Stimulated activated CD4-positive, alpha-beta T cell treated with anti-CD3 and anti-CD28 coated beads, Interleukin-1b, Interleukin-23, amount 100 ng/mL, for 4 hours (primary cell): ENCODE measurements at places on chromosomes 5 and 9.
A peak's percentile ranks its signal among the peaks of the same experiment; 100 is the strongest.

DNA sequence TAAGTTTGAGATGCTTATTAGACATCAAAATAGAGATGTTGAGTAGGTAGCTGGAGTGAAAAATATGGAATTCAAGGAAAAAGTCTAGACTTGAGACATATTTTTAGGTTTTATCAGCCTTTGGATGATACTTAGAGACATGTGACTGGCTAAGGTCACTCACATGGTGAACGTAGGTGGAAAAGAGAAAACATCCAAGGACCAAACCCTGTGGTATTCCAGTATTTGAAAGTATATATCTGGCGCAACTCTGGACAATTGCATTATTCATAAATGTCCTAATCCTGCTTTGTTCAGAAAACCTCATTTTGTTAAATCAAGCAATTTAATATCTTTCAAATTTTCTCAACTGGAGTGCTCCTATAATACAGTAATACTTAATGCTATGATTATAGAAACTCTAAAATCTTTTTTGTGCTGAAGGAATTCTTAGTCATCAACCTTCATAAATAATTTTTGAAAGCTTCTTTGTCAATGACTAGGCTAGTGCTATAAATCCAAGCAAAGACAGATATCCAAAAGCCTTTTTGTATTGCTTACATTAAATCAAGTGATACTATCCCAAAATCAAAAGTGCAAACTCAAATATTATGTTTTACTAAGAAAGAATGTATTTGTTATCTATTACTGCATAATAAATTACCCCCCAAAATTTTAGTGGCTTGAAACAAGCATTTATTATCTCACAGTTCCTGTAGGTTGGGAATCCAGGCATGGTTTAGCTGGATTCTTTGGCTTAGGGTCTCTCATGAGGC lies 452.0 kb downstream of the ENC1 start:
- DNase-seq, result no peak

- no peak for DNase-seq
Measured at GRCh38 chr9:37172557-37172956, 52.2 kb downstream of the ZCCHC7 start.

GRCh38 chr5:98214240-98215051 lies 559.0 kb upstream of the RGMB start:
- no peak for DNase-seq

DNA sequence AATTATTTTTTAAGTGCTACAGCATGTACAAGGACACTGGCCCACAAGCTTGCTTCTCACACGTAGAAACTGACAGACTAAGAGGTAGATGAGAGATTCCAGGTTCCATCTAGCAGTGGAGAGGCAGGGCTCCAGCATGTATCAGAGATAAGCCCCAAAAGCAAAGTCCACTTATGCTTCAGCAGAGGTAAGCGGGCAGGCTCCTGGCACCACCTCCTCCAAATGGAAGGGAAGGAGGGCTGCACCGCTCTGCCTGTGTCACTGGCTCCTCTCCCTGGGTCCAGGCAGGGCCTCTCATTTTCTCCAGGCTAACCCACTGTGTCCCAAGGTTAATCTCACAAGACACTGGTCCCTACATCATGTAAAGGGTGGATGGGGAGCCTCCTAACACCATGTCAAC lies 15.9 kb downstream of the GRHPR start:
- no peak for DNase-seq

- DNase-seq, result peak; percentile 3
Measured at GRCh38 chr9:77977210-77977611, 54.4 kb downstream of the GNAQ start.

- no peak for DNase-seq
Measured at GRCh38 chr9:117733465-117733864, 29.3 kb downstream of the TLR4 start.

DNA sequence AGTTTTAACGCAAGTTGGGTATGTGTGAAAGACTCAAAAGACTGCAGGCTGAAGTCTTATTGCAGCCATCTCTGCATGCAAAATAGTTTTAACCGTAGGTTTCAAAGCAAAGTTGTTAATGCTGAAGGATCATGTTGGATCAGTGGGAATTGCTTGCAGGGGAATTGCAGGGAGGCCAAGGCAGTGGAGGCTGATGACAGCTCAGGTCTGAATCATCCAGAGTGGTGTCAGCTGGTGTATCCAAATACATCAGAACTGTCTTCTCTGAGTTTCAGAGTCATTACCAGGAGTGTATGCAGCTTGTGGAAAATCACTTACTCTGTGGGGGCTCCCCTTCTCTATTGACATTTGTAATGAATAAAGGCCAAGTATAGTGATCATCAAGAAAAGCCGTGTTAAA lies 435.7 kb downstream of the SH3GL2 start:
- DNase-seq, result no peak

DNA sequence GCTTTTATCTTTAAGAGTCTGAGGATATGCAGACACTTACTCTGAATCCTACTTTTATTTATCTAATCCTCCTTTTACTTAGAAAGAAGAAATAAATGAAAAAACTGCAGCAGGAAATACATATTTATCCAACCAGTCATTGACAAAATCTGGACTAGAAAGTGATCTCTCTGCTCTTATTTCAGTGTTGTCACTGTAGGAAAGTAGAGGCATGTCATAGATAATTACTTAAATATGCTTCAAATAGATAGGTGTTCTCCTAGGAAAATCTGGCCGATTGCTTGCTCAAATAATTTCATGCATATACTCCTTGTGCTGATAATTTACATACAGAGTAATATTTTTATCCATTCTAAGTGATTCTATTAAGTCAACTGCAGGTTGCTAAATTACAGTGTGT lies 2001.9 kb upstream of the C9orf72 start:
- DNase-seq, result no peak

DNA sequence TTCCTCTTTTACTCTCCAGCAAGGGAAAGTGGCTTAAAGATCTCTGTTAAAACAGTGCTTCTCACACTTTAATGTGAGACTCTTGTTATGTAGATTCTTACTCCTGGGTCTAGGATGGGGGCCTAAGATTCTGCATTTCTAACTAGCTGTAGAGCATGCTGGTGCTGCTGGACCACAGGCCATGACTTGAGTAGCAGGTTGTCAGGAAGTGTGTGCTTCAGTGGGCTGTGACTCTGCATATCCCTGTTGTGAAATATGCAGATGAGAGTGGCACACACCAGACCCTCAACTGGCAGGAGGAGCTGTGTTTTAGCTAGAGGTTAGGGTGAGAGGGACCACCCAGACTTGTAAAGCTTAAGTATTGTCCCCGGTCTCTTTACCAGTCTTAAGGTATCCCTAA lies 191.1 kb upstream of the DMRT1 start:
- no peak for DNase-seq

- DNase-seq, result no peak
Measured at GRCh38 chr5:141398608-141399007, 861 bp downstream of the PCDHGB5 start.

DNA sequence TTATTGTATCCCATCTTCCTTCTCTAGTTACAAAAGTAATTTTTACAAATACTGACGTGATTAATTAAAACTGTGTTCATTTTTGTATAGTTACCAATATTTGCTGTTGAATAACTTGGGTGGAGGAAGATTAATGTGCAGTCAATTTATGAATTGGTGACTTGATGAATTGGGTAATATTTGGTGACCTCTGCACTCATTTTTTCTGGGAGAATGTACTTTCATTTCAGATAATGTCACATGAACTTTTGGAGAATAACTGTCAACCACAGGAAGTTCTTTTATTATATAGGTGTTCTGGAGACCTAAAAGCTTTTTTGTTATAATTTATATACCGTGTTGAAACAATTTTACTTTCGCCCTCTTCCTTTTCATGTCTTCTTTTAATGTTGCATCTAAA lies 26.4 kb upstream of the FKTN start:
- no peak for DNase-seq

DNA sequence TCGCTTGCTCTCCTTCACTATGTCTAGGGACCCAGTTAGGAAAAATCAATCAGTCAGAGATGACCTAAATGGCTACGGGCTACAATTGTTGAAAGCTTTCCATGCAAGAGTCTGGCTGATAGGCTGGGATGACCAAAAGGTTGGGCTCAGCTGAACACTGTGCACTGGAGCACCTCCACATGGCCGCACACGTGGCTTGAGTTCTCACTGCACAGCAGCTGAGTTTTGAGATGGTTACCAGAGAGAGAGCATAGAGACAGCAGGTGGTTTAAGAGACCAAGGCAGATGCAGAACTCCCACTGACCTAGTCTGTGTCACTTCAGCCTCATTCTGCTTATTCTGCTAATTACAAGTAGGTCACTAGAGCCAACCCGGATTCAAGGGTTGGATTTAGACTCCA lies 2354.8 kb upstream of the C9orf72 start:
- DNase-seq, result no peak

DNA sequence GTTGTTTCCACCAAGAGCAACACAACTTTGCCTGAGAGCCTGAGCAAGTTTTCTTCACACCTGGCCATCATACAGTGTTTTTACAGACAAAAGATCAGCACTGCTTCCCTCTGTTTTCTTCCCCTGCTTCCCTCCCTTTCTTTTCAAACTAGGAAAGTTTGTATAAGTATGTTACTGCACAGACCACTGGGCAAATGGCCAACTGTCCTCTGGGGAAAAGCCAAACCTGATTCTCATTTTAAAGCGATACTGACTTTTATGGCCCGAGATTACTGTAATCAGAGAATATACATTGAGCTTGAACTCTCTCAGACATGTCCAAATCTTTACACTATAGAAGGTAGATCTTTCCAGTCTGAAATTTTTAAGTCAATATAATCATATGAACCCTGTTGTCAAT lies 415.0 kb downstream of the NFIB start:
- no peak for DNase-seq

DNA sequence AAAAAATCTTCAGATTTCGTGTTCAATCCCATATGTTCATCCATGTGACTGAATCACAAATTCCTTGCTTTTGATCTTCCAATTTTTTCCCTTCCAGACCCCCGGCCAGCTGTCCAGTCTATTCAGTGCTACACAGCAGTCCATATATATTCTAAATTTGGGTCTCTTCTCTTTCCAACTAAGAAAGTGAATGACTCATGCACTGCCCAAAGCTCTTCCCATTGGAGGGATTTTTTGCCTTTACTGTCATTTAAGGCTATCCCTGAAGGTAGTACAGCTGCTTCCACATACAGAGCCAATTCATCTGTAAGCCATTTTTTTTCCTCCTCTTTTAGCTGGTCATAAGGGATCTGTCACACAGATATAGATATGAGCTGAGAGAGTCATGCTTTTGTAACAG lies 478.3 kb downstream of the DMRT2 start:
- DNase-seq, result no peak

GRCh38 chr5:143314659-143315058 lies 88.8 kb downstream of the NR3C1 start:
- DNase-seq, result no peak

DNA sequence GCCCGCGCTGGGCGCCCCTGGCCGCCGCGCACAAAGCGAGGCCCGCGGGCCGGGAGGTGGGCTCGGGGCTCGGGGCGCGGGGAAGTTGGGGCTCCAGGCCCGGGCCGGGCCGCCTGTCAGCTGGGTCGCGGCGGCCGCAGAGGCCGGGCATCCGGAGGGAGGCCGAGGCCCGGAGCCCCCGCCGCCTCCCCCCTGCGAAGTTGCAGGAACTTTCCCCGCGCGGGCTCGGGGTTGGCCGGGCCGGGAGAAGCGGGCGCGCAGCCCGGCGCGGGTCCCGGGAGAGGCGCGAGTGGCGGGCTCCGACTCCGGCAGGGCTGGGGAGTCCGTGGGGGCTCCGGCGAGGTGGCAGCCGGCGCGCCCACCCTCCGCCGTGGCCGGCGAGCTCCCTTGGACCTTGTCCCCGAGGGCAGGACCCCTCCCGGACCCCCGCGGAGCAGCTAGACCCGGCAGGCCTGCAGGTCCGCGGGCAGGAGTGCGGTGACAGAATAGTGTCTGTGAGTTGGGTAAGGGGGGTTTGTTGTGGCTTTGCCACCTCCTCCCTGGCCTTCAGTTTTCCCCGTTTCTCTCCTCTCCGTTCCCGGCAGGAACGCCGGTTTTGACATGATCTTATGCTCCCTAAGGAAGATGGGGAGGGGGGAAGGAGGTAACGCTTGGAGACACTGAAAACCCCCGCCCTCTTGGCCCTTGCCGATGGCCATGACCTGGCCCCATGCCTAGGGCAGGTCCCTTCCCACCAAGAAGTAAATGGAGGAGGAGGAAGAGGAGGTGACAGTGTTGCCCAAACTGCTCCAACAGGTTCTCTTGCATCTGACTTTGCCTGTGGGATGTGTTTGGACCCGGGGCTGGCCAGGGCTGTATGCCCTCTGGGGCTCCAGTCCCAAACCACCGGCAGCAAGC lies 942 bp downstream of the PHF2 start:
- DNase-seq, result no peak

- DNase-seq, result no peak
Measured at GRCh38 chr9:113798062-113799030, 77.8 kb upstream of the ZNF618 start.

GRCh38 chr9:76799473-76799872 lies 35.2 kb downstream of the PCA3 start:
- DNase-seq, result no peak

DNA sequence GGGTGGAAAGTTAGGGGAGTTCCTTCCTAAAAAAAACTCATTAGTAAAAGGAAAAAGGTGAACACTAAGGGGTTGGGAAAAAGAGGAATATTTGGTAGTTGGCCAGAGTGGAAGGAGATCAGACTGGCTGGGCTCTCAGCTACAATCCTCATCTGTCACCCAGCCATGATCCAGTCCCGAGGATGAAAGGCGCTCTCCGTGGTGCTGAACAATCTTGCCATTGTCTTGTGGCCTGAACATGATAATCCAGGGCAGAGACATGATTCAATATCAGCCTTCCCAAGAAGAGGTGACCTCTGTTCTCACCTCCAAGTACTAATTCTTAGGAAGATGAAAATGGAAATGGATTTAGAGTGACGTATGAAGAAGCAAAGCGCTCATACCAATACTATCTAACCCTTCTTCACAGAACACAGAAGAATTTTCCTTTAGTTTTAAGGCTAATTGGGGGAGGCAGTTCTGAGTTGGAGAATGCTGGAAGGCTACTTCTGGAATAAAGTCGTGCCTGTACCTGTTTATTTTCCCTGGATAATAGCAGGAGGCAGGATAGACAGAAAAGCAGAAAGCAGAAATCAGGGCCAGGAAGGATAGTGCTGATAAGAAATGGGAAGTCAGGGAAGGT lies 36.6 kb upstream of the MYORG start:
- DNase-seq, result no peak

DNA sequence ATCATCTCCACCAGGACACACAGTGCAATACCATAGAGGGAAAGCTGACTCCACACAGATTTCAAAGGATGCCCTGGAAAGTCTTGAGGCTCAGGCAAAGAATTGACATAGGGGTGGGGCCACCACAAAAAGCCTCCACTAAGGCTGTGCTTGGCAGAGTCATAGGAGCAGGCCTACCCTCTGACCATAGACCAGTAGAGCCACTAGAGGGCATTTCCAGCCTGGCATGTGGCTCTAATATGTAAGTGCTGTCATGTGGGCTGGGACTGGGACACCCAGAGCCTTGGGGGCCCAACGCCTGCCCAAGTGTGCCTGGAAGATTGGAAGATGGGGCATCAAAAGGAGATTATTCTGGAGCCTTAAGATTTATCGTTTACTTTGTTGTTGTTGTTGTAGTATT lies 726.0 kb downstream of the DNAH5 start:
- no peak for DNase-seq

- DNase-seq, result no peak
Measured at GRCh38 chr5:155258161-155258560, 244.6 kb downstream of the KIF4B start.

- DNase-seq, result no peak
Measured at GRCh38 chr5:177445917-177446199, 756 bp upstream of the PRR7 start.

GRCh38 chr5:132662925-132663770 lies 5.2 kb downstream of the IL13 start:
- no peak for DNase-seq
